Fibroblast of gingiva (primary cell): ENCODE measurements at places on chromosomes 12 and 14.

GRCh38 chr12:43776498-43776897 is 17.7 kb downstream of the IRAK4 start:
- peak; percentile 11 for DNase-seq

- DNase-seq, result no peak
These were observed 251.3 kb downstream of the ALX1 start for GRCh38 chr12:85531341-85531740.

DNA sequence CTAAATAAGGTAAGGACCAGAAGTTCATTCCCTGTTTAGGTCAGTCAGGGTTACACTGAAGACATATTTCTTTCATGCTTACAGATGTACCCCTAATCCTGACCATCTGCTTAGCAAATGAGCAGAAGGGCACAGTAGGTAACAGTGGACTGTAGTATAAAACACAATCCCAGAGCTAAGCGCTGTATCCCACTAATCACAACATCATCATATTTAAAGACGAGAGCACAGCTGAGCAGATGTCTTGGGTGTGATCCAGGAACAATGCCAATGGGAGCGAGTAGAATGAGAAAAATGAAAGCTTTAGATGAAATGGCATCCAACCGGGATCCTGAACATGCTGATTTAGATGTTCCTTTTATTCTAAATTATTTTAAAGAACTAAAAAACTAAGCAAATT is 213.4 kb downstream of the CCER1 start:
- DNase-seq, result peak; percentile 1

GRCh38 chr14:103385929-103386712 is 906 bp downstream of the MARK3 start:
- DNase-seq, result peak; percentile 47

GRCh38 chr12:96258104-96258961 is 64.2 kb downstream of the ELK3 start:
- DNase-seq, result peak; percentile 82

DNA sequence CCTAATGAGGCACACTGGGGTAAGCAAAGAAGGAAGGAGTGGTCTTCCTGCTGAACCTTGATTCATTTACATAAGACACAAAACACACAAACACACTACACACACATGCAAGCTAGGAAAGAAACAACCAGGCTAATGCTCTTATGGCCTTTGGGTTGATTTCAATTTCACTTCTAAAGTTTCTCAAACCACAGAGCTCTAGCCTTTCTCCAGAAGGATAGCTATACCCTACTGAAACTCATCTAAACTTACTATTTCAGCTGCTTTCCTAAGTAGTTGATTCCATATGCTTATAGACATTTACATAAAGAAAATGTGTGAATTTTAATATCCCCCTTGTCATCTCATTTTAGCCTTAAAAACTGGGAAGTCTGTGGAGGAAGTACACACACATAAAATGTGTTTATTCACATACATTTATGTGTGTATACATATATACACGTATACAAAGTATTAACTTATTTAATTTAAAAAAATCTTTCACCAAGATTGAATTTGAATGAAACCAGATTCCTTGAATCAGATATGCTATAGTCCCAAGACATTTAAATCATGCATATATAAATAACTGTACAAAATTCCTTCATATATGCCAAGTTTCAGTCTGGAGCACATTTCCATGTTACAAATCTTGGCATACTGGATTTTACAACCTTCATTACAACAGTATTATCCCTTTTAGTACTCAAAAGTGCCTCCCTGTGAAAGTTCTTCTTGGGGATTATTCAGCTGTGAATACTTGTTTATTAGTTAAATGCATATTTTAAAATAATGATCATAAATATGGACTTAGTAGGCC is 231.8 kb upstream of the NPAS3 start:
- no peak for DNase-seq

DNA sequence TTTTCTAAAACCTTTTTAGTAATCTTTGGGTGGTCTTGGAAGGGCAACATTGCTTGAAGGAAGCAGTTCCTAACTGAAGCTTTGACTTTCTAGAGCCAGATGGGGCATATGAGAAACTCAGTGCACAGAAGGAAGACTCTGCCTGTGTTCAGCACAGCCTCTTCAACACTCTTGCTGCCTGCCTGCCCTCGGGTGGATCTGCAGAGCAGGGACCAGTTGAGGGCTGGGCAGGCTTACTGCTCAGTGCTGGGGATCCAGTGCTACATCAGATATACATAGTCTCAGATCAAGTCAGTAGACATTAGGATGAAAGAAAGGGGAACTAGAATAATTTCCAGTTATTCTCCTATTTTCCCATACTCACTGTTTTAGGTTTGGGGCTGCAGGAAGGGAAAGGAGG is 29.5 kb upstream of the TMX1 start:
- DNase-seq, result no peak

DNA sequence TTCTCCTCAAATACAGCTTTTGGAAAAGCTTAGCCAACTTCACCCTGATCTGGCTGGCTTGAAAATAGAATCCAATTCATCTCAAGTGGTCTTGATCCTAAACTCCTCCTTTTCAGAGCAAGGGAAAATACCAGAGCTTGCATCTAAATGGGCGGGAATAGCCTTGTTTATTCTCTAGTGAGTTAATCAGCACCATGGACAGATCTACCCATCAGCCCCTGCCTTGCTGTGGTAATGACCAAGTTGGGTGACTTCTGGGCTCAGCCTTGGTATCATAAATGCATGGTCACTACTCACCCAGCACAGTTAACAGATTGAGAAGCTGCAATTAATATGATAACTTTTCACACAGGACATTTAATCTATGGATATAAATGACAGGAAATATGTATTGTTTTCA is 196.6 kb downstream of the GLT1D1 start:
- DNase-seq, result no peak
